ENCODE measurements at places on chromosomes 3 and 15.
A peak's percentile ranks its signal among the peaks of the same experiment; 100 is the strongest.

GRCh38 chr3:49966233-49966942 is 26.4 kb downstream of the RBM6 start:
- DNase-seq, result no peak

DNA sequence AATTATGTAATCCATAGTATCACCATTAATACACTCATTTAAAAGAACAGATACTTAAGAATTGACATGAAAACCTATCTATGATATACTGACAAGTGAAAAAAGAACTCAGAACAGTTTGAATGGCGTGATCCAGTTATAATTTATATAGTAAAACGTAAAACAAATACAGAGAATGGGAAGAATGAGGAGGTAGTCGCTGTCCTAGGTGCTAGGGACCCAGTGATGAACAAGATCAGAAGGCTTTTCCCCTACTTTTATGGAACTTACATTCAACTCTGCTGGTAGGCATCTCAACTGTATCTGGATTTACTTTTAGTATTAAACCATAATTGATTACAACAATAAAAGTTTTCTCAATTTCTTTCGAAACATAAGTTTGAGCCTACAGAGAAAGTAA is 31.8 kb downstream of the GSK3B start:
- DNase-seq, result no peak

- DNase-seq, result peak; percentile 73
Measured at GRCh38 chr3:169146179-169146665, 517.3 kb downstream of the MECOM start.

- no peak for DNase-seq
Measured at GRCh38 chr3:24678021-24678420, 183.4 kb upstream of the THRB start.

- no peak for DNase-seq
Measured at GRCh38 chr15:25176991-25177954, 222.5 kb downstream of the SNRPN start.

GRCh38 chr3:55105647-55106046 is 177.8 kb upstream of the LRTM1 start:
- no peak for DNase-seq

DNA sequence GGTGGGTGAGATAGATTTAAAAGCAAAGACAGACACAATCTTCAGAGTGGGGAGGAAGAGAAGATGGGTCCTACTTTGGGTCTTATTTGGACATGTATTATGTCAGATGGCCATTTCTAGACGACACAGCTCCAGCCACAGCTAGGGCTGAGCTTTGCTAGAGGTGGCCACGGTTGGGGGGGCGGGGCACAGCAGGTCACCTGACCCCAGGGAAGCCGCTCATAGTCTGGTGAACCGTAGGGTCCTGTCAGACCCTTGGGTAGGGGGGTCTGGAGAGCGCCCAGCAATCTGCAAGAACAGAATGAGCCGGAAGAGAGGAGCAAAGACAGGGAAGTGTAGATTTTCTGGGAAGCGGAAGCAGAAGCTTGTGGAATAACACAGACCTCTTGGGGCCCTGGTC is 6.6 kb downstream of the EPB42 start:
- DNase-seq, result no peak

- no peak for DNase-seq
Measured at GRCh38 chr3:52070724-52071621, 14.6 kb upstream of the DUSP7 start.

DNA sequence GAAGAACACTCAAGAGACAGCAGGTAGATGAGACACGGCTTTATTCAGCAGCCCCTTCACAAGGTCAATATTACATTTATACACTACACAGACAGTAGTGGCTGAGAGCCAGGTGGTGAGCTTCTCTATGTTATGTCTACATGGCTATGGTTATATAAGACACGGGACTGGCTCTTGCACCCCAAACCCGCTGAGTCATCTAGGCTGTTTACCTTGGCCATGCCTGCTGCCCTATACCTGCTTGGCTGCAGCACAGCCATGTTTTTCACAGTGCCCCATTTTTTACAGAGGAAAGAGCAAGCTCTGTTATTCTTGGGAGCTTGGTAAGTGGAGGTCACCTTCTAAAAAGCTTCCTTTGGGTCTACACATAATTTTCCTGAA is 231.6 kb downstream of the IGSF11 start:
- DNase-seq, result no peak

DNA sequence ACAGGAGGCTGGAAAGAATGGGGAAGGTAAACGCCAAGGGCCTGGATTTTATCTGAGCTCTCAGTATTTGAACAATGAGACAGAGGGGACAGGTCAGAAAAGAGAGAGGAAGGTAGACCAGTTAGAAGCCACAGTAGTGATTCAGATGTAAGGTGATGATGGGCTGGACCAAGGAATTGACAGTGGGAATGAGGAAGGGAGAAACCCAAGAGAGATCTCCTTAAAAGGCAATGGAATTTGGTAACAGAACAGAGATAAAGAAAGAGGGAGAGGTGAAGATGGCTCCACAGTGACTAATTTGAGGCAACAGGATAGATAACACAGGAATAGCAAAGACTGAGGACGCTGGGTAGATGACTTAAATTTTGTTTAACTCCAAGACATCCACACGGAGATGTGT is 11.4 kb upstream of the HEG1 start:
- no peak for DNase-seq

DNA sequence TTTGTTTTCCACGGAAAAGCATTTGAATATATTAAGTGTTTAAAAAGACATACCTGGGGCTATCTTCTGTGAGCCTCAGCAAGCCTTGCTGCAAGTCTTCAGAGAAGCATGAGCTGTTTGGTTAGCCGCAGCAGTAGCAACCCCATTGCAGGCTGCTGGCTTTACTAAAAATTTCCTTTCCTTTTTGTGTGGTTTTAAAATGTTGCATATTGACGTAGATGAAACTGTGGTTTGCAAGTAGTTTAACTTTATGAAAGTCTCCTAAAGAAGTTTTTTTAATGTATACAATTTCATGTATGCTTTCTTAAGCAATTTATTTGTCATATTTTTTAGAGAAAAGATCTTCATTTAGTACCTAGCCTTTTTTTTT is at the start of gene GPR171:
Gene GPR171 (minus strand): TSS at position 166 of the 370 bp plus-strand sequence. CDS start 3,830 bp downstream, outside the sequence.
- no peak for DNase-seq

DNA sequence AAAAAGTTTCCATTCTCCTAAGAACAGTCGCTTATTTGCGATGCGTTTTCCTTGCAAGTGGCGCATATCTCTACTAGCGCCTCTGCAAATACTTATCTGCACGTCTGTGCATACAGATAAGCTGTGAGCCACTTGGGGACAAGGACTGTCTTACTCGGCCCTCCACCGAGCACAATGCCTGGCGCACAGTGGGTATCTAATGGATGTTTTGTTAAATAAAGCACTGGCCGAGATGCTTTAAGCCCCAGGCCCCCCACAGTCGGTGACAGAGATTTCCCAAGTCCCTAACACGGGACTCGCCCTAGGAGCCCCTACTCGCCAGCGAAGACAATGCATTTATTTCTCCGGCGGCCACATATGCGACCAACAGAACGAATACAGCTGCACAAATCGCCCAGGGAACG is 503 bp downstream of the HLTF start:
- DNase-seq, result peak; percentile 66

DNA sequence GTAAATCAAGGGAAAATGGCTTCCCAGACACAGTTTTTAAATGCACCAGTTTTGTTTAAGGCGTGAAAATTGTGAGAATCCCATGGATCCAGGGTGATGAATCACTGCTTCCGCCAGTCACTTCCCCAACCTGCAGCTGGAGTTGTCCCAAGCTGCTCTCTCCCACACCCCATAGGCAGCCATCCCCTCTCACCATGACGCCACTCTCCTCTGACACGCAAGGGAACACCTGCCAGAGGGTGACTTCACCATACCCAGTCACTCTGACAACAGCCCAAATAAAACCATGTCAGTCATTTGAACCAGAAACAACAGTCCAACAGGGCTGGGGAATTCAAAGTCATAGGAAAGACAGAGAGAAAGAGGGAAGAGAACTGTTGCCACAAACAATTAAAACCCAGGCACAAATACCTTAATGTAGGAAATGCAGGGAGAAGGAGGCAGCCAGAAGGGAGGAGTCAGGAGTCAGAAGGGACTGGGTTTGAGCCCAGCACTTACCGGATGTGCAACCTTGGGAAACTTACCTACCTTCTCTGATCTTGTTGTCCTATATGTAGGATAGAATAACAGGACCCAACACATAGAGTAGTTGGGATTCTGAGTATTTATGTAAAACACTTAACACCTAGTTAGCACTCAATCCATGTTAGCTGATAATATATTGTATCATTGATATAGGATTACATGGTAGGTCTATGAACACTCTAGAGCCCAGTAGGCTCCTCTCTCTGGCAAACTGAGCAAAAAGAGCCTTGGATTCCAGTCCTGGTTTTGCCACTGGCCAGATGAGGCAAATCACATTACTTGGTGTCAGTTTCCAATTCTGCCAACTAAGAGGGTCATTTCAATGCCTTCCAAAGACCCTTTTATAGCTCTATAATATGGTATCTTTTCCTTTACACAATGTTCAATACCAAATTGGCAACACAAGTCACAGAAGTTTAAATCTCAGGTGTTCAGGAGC is 326.3 kb upstream of the ICE2 start:
- DNase-seq, result no peak

DNA sequence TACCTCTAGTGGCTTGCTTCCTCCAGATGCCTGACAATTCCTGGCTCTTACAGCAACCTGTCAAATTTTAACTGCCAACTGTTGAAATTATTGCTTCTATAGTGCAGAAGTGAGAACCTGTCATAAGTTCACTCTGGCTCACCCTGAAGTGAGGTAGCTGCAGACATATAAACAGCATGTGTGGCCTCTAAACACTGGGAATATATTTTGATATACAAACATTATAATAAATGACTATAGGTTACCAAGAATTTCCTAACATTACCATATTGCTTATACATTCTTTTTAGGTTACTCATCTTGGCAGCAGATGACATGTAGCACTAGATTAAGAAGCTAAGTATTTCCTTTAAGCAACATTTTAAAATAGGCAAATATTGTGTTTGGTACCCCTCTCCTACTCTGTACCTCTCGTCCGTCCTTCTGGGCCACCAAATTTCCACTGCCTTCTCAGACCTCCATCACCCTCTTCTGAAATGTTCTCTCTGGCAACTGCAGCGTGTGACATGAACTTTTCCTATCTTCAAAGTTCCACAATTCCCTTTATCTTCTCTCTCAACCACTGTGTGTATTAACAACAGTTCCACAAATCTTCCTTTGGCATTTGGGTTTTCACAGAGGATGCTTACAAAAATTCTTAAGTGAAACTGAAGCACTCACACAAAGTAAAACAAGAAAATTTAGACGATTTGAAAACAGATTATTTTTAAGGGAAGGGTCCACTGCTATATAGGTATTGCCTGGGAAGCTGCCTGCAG is 15.3 kb upstream of the XXYLT1 start:
- no peak for DNase-seq

Measured in KBM-7 (cell line).